ENCODE measurements at places on chromosomes 7 and 10.

- no peak for DNase-seq
Measured at GRCh38 chr10:36341471-36341870, 699.4 kb upstream of the FZD8 start.

- no peak for DNase-seq
Measured at GRCh38 chr10:55786461-55787050, 574.5 kb downstream of the ZWINT start.

DNA sequence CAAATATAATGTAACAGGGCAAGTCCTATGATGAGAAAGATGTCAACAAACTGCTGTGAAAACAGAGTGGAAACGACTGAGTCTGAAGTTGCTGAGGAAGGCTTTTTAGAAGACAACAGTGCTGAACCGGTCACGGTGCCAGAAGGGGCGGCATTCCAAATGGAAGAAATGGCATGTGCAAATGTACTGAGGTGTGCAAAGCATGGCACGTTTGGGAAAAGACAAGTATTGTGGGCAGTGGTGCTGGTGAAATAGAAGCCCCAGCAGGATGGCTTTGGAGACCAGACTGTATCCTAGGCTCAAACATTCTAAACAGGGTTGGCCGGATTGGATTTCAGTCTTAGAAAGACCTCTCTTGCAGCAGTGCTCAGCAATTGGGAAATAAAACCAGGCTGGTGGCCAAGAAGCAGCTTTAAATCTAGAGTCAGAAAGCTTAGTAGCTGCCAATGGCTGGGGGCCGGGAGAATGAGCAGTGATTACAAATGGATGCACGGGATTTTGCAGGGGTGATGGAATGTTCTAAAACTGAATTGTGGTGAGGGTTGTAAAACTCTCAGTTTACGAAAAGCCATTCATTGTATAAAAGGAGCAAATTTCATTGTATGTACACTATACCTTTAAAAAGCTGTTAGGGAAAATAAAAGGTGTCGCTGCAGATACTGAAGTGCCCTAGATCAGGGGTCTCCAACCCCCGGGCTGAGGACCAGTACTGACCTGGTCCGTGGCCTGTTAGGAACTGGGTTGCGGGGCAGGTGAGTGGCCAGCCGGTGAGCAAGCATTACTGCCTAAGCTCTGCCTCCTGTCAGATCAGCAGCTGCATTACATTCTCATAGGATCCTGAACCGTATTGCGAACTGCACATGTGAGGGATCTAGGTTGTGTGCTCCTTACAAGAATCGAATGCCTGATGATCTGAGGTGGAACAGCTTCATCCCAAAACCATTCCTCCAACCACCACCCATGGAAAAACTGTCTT lies 141.6 kb downstream of the HIBADH start:
- DNase-seq = no peak

- no peak for DNase-seq
Measured at GRCh38 chr10:107022600-107023354, 141.7 kb downstream of the SORCS1 start.

DNA sequence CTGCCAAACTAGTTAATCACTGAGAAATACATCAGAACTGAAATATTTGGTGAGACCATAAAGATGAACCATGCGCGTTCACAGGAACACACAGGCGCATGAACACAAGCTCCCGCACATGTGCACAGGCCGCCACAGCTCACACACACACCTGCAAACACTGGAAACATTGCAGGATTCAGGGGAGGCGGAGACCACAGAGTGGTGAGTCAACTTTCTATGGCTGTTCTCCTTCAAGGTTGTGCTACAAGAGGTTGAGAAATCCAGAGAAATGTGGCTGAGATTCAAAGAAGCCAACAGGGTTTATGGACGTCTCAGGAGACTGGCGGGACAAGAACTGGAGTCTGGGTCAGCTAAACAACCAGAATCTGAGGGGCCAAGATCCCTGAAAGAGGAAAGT lies 17.8 kb downstream of the ESYT2 start:
- DNase-seq = no peak

DNA sequence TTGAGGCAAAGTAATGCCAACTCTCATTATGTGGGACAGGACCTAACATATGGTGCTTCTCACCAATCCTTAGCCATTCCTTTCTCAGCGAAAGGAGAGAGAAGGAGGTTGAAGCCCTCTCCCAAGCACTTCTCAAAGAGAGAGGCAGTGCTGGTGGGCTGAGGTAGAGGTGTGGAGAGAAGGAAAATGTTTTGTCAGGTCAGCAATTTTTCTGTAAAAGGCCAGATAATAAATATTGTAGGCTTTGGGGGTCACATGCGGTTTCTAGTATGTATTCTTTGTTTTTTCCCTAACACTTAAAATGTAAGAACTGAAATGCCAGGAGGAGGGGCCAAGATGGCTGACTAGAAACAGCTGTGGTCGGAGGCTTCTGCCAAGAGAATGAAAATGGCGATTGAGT lies 225.0 kb upstream of the NPY start:
- DNase-seq = no peak

- DNase-seq = no peak
Measured at GRCh38 chr10:4947039-4947634, 16.1 kb upstream of the AKR1C1 start.

- no peak for DNase-seq
Measured at GRCh38 chr7:77338260-77338659, 77.9 kb downstream of the GSAP start.

DNA sequence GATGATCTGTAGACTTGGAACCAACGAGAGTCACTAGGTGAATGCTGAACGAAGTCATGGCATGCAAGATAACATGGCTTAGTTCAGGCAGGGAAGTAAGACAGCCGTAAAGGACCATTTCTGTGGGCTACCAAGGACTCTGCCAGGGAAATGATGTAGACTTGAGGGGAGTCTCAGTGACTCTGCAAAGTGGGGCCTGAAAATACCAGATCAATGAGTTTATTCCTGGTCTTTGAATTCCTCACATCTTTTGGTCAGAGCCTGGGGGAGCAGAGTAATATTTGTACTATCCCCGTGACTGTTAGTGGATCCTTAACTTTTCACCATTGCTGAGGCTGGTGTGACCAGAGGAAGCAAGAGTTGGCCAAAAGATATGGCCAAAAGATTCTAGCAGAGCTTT lies 60.7 kb upstream of the INHBA start:
- DNase-seq = no peak

- DNase-seq = no peak
Measured at GRCh38 chr7:14385074-14385473, 395.6 kb upstream of the ETV1 start.

- DNase-seq = no peak
Measured at GRCh38 chr7:69388452-69389137, 209.7 kb upstream of the AUTS2 start.

GRCh38 chr7:1486571-1486970 lies 17.6 kb downstream of the INTS1 start:
- no peak for DNase-seq

- no peak for DNase-seq
Measured at GRCh38 chr10:58282615-58283014, 13.7 kb downstream of the CISD1 start.

DNA sequence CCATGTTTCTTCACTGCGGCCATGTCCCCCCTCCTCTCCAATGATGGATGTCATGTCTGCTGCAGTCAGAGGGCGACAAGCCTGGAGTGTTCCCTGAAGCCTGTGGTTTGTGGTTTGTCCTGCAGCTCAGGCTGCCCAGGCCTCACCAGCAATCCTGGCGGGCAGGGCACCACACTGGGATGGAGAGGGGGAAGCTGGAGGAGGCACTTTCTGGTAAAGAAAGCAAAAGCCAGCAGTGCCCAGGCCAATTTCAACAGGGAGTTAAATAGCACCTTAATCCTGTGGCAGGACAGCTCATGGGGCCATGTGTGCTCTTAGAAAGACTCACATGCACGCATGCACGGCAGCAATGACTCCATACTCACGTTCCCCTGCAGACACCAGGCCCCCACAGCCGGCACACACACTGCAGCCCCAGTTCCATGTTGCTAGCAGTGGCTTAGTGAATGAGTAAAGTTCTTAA lies 158.3 kb downstream of the EGFR start:
- DNase-seq = no peak

DNA sequence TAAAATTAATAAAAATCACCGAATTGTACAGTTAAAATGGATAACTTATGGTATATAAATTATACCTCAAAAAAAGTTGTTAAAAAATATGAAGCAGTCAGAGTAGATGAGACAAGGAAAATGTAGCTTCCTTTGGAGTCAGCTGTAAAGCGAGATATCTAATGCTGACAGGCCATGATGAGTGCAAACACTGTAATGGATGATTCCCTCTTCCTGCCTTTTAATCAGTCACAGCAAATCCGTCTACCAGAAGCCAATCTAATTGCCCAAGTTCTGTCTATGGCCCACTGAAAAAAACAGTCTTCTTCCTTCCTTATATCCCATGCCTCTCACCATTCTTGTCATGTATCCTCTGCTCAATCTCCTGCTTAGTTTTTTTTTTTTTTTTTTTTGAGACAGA lies 59.9 kb upstream of the DNAJB12 start:
- no peak for DNase-seq

GRCh38 chr10:26439406-26440087 lies 1.4 kb downstream of the APBB1IP start:
- DNase-seq = no peak

GRCh38 chr10:105534086-105534485 lies 893.0 kb downstream of the SORCS3 start:
- DNase-seq = no peak

GRCh38 chr7:12458520-12459131 lies 55.0 kb upstream of the VWDE start:
- DNase-seq = peak; percentile 70

GRCh38 chr7:152925412-152926147 lies 166.0 kb downstream of the ACTR3B start:
- no peak for DNase-seq

DNA sequence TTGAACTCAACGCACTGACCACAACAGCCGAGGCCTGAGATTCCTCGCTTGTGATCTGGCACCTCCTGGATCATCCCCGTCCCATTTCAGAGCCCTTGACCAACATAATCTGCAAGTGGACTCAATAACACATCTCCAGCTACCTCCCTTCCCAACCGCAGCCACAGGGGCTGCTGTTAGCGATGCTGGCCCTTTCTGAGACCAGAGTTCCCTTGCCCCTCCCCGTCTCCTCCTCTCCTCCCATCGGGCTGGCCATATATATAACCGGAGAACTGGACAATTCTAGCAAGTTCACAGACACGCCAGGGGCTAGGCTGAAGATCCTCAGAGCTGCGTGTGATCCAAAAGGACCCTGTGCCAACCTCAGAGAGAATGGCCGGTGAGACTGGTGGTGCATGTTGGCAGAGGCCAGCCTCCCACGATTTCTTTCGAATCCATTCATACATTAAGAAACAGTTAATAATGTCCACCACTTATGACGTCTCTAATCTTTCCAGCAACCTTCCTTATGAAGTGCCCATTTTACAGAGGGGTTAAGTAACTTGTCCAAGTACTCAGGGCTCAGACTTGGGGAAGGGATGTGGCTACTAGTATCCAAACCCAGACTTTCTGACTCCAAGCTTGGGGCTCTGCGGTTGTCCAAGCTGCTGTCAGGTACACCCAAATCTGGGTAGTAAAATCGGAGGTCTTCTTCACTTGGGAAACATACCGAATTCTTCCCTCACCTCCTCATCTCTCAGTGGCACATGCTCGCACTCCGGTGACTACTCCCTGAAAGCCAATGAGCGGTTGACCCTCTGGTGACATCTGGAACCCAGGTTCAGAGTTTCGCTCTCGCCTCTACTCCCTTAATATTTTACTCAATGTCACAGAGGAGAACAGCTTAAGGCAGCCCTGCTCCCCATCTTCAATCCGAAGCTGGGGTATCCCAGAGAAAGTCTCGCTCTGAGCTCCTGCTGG lies 11.2 kb upstream of the FEZF1 start:
- no peak for DNase-seq

- no peak for DNase-seq
Measured at GRCh38 chr10:69093933-69094332, 6.0 kb downstream of the SRGN start.

DNA sequence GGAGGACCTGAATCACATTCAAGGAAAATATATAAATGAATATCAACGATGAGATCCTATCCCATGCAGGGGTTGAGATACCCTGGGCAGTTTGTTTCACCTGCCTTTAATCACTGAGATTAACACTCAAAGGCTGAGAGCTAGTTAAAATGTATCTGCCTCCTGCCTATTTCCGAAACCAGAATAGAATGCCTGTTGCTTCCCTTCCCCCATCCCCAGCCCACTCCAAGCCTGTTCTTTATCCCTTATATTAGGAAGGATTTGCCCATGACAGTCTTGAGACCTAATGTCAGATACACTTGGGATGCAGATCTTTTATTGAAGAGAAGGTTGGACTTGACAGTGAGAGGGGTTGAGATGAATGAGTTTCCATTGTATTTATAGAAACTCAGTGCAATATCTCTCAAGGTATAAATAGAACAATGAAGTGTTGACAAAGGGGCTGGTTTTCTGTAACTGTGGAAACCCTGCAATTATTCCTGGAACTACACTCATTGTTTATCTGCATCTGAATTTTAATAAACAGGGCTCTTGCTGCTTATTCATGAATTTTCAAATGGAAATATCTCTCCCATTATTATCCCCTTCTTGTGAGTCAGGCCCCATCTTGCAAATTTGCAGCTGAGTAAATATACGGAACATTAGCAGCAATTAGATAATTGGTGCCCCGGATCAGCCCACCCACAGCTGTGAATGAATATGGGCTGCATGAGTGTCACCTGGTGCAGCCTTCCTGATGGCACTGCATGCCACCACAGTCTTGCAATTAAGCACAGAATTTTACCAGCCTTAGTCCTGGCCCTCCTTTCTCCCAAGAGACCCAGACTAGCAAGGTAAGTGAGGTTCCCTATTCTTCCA lies 66.7 kb downstream of the SORCS3 start:
- no peak for DNase-seq

DNA sequence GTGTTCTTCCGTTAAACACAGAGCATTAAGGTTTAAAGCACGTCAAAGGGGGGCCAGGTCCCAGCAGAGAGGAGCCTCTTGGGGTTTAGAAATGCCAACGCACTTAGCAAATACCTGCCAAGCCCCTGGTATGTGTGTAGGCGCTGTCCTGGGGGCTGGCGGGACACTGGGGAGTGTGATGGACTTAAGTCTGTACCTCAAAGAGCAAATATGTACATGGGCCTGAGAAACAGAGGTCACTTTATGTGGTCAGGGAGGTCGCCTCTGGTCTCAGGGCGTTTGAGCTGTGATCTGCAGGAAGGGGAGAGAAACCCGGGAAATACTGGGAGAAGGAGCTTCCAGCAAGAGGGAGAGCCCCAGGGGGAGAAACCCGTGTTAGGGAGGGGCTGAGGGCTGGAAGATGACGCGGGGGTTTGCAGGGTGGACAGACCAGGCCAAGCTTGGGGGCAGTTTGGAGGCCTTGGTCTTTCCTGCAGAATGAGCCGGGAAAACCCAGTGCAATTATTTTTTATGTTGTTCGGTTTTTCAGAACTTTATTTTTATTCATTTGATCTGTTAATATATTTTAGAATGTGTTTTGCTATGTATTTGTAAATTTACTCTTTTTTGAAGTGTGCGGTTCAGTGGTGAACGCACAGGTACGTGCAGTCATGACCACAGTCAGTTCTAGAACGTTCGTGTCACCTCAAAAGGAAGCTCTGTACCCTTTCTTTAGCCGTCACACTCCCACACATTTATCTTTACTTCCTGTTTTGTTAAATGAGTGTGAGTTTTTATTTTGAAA lies 441.4 kb upstream of the FOXK1 start:
- no peak for DNase-seq

All from HS-5 (cell line).